Adrenal gland (tissue), 19 donors: ENCODE measurements at places on chromosomes 5 and 9.

GRCh38 chr5:146047396-146047795 is 58.0 kb downstream of the PLAC8L1 start:
- DNase-seq, result no peak

DNA sequence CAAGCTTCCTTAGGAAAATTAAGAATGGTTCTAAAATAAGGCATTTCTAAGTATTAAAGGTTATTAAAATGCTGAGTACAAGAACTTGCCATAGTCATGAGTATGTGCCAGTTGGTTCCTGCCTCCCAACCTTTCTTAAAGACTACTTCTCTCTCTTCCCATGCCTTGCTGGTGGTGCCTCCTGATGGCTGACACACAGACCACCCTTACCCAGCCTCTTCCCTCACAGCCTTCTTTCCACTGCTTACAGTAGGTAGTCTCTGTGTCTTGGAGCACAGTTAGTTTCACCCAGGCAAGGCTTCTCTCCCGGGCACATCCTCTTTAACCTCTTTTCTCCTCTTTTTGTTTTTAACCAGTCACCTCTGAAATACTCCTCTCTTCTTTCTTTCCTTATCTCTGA is 20.6 kb upstream of the GPR150 start:
- DNase-seq, result no peak

GRCh38 chr9:124794902-124795491 is 18.1 kb downstream of the OLFML2A start:
- DNase-seq, result no peak

GRCh38 chr5:138967791-138968448 is 92.8 kb upstream of the LRRTM2 start:
- DNase-seq, result no peak

GRCh38 chr5:89330140-89330539 is 447.2 kb upstream of the MEF2C start:
- no peak for DNase-seq

- no peak for DNase-seq
Measured at GRCh38 chr9:114798780-114799427, 6.9 kb downstream of the TNFSF15 start.
